Renal cortical epithelial cell (primary cell): ENCODE measurements at places on chromosomes 12 and 14.

- no peak for DNase-seq
Measured at GRCh38 chr14:63046339-63047268, 1.3 kb upstream of the KCNH5 start.

GRCh38 chr14:101589486-101590015 lies 28.3 kb downstream of the DIO3 start:
- no peak for DNase-seq

DNA sequence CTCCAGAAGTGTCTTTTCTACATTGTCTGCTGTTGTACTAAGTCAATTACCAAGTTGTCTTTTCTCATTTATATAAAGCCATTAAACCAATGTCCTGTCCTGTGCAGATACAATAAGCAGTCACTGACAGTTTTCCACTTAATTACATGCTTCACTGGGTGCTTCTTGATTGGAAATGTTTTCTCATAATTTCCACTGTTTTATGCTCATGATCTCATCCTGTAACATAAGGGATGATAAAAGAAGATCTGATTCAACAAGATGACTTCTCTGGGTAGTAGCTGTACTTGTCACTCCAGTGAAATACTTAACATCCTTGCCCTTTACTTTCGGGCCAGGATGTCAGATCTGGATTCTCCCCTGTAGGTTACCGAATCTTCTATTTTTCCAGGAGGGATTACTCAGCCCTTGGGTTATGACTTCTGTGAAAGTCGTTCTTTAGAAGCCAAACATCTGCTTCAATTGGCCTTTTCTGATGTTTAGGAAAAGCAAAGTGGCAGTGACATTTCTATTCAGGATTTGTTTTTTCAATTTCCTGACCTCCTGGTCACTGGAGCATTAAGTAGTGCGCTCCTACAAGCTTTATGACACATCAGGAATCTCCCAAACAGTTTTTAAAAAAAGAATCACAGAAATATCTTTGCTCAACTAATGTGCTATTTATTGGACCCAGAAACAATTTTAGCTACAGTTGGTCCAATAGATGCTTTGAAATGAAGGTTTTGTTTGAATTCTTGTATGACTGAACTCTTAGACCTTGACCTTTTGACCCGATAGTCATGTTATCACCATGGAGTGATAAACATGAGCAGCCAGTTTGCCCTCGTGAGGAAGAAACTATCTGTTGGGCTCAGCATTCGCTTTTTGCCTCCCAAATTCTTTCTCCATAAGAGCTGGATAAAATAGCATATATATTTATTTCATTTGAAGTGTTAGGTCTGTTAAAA lies 234.5 kb upstream of the SSTR1 start:
- peak; percentile 25 for DNase-seq

DNA sequence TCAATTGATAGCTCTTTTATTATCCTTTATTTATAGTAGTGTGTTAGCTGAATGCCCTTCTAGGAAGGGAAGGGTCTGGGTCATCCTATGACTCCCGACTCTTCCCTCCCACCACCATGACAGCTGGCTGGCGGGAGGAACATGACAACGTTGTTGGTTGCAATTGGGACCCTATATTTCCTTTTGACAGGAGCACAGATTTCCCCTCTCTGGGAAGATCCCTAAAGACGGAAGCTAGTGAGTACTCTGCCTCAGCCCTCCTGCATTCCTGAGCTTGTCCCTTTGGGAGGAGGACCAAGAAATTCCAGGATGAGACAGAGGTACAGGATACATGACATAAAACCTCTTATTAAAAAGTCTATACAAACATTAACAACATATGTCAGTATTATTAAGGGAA lies 485.4 kb downstream of the NAV3 start:
- DNase-seq: no peak

DNA sequence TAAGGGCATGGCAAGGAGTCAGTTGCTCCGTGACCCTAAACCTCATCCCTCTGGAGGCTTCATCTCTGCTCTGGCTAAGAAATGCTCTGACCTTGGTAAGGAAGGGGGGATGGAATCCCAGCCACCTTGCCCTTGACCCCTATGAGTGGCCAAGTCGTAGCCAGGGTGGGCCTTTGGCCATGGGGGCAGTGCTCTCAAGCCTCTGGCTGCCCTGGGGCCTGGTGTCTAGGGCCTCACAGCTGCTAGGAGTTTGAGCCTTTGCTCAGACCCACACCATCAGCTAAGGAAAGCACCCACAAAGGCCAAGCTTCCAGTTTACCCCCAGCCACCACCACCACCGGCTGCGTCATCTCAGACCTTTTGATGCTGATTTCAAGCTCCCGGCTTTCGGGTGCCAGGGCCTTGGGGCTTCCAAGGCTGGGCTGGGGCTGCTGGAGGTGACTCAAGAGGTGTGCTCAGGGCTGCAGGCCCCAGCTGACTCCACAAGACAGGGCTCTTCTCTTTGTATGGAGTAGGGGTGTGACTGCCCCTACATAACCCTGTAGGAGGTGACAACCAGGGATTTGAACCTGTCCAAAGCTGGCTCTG lies 3.7 kb downstream of the ASB2 start:
- DNase-seq: no peak

GRCh38 chr12:56522411-56523193 lies 982 bp downstream of the RBMS2 start:
- peak; percentile 54 for DNase-seq

- no peak for DNase-seq
Measured at GRCh38 chr14:69231486-69231885, 28.5 kb upstream of the GALNT16 start.

DNA sequence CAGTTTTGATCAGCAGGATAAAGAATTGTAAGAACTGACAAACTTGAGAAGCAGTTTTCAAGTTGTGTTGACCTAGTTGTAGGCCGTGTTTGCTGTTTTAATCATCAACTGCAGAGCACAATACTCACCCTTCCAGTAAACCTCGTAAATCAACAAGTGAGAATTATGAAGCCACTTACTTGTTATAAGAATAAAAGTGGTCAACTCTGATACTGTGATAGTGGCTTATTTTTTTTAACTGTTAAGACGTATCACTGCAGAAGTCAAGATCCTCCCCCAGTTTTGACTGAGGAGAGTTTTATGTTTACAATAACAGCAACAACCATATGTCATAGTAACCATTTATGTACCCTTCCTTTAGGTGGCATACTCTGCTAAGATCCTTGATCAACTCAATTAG lies 100.8 kb upstream of the DACT1 start:
- DNase-seq: no peak

DNA sequence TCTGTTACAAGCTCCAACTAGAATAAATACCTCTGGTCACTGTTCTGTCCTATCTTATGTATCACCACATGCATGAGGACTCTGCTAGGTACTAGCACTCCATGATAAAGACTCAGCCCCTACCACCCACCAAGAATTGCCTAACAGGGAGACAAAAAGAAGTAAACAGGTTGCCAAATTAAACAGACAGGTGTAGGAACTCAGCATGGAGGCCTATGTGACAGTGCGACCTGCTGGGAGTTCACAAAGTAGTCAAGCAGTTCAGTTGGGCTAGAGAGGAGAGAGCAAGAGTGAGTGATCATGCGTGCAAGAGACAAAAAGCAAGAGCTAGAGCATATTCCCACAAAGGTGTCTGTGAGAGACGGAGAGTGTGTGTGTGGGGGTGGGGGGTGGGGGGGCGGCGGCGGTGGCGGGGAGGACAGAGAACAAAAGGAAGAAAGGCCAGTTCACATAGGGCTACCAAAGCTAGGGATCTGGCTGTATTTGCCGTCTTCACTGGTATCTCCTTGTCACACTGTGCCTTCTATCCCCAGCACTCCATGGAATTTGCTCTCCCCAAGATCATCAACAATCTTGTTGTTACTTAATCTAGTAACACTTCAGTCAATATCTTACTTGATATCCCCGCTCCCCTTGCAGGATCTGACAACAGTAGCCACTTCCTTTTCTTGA lies 81.2 kb downstream of the SPPL3 start:
- no peak for DNase-seq

- DNase-seq: no peak
Measured at GRCh38 chr12:3974883-3975282, 101.7 kb upstream of the PARP11 start.
